ENCODE measurements at places on chromosomes 3 and 15.

DNA sequence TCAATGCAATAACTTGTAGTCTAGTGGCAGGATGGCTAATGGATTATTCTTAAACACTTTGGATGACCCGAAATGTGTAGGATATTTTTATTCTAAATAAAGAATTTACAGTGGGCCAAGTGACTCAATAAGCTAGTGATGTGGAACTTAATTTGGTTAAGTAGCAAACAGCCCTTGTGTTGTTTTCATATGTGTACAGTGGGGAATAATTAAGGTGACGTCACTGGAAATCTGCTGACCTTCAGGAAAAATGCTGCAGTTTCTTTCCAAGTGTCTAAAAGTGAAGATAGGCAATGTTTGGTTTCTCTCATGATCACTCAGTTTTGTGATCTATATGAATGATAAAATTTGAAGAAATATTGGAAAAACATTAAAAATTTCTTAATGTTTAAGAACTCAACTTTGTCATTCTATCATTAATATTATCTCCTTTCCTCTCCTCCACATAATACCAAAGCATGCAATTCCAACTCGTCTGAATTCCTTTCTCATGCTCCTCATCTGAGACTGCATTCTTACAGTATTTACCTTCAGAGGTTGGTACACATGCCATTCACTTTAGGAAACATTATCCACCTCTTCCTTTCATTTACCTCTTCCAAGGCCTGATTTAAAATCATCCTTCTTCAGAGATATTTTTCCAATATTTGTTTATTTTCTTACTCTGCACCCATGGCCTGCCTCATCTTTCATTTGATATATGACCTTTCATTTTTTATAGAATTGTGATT, 414.6 kb upstream of the ARPP21 start:
- DNase-seq: no peak

DNA sequence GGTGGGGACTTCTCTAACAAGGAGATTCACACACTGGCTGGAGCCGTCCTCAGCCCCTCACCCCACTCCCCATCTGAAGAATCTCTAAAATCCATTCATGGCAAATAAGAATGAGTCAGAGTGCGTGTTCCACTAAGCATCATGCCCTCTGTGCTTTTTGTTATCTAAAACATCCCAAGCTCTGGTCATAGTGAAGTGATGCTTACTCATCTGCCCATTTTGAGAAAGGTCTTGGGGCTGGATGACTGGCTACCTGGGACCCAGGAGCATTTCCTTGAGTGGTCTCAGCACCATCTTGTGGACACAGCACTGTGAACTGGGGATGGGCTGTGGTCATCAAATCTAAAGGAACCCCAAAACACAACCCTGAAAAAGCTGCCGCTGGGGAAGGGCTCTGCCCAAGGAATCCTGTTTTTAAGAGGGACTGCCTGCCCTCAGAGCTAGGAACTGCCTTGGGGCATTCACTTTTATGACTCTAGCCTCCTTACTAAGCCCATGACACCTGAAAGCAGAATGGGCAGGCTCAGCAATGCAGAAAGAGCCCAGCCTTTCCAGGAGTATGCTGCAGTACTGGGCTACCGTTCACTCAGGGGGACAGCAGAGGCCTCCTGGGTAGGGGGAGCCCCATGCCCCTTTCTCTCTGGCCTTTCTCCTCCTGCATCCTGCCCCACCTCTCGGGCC, 53.5 kb downstream of the ZBTB38 start:
- DNase-seq: no peak

DNA sequence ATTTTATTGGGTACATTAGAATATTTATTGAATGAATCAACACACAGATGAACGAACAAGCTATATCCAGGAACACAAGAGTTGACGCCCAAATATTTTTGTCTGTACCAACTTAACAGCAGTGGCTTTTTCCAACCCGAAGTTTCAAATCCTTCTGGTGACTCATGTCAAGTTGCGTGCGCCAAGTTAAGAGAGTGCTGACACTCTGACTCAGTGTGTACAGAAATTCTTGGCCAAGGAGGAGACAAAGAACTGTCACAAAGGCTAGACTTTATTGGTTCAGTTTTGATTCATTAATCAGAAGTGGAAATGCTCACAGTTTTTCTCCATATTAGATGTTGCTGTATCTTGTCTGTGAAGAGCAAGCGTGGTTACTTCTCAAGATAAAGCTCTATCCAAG, 59.6 kb upstream of the TSC22D2 start:
- no peak for DNase-seq

- no peak for DNase-seq
These were observed 417.8 kb upstream of the TPM1 start for GRCh38 chr15:62624547-62625378.

GRCh38 chr3:155605571-155605970, 139.3 kb downstream of the PLCH1 start:
- no peak for DNase-seq

- no peak for DNase-seq
These were observed 300.2 kb upstream of the SLCO3A1 start for GRCh38 chr15:91553196-91553854.

DNA sequence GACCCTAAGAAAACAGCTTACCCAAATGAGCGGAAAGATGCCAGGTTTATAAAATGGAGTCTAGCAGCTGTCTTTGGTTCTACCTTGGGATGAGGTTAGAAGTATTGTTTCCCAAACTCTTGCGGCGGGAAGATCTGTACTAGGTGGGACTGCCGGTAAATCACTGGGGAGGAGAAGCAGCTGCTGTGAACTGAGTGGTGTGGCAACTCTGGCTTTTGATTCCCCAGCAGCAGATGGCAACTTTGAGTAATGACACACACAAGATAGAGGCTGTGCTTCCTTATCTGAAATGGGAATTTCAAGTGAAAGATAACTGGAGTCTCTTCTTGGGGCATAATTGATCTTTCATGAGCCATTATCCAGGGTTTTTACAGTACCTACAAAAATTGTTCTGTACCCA, 184.9 kb downstream of the ATG7 start:
- DNase-seq: no peak

DNA sequence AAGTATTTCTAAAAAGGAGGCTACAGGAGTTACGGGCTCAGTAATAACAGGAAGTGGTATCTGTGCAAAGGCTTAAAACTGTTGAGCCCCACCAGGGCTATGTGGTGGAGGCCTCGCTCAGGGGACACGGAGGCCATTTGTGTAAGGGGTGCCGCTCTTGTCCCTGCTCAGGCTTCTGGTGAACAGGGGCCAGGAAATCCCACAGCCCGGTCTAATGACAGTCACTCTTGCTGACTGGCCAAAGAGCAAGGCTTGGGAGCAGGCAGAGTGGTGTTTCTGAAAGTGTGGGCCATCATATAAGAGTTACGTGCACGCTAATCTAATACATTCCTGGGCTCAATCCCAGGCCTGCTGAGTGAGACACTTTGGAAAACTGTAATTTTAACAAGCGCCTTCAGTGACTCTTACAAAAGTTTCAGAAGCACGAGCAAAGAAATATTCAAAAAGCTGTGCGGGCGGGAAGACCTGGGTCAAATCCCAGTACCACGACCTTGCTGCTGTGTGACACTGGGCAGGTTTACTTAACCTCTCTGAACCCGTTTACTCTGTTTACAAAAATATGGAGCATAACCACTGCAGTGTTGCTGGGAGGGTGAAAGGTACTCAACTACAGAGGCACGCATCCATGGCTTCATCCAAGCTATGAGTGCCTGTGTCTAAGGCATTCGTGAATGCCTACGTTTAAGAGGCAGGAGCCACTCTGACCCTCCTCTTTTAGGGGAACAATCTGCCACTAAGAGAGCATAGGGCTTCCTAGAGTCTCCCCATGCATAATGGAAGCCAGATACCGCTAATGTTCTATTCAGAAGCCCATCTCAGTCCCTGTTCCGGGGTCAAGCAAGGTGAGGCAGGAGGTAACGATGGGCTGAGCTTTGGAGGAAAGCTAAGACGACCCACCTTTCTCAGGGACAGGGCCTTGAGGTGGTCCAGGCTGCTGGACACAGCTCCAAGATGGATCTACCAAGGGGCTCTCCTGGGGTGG, 2.0 kb downstream of the ATP10A start:
- DNase-seq: no peak

DNA sequence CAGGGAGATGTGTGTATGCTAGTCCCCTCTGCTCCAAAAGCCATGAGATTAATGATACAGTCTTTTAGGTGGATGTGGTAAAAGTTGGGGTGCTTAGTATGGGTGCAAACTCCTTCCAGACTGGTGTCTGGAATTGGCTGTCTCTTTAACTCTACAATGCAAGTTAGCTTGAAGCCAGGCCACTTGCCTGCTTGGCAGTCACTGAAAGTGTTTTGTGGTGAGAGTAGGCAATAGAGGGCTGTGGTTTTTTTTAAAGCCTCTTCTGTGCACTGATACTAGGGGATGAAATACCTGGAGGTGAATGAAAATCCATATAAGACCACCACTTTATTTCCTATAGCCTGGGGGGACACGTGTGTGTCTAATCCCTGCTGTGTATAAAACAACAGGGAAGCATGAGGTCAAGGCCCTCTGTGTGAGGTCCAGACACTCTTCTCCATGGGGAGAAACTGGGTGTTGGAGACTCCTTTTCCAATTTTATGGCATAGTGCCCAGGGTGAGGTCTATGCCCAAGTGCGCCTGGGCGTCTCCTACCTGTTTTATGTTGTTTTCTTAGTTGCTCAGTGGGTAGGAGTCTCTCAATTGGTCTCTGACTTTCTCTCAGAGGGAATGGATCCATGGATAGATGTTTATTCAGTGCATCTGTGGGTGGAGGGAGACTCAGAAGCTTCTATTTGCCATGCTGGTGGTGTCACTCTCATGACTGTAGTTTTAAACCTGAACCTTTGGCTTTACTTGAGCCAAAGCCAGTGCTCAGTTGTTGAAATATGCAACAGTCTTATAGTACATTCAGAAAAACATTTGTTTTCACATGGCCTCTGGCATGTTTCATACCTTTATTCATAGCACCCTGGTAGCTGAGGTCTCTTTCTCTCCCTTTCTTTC, 327.8 kb upstream of the ATP11B start:
- no peak for DNase-seq

DNA sequence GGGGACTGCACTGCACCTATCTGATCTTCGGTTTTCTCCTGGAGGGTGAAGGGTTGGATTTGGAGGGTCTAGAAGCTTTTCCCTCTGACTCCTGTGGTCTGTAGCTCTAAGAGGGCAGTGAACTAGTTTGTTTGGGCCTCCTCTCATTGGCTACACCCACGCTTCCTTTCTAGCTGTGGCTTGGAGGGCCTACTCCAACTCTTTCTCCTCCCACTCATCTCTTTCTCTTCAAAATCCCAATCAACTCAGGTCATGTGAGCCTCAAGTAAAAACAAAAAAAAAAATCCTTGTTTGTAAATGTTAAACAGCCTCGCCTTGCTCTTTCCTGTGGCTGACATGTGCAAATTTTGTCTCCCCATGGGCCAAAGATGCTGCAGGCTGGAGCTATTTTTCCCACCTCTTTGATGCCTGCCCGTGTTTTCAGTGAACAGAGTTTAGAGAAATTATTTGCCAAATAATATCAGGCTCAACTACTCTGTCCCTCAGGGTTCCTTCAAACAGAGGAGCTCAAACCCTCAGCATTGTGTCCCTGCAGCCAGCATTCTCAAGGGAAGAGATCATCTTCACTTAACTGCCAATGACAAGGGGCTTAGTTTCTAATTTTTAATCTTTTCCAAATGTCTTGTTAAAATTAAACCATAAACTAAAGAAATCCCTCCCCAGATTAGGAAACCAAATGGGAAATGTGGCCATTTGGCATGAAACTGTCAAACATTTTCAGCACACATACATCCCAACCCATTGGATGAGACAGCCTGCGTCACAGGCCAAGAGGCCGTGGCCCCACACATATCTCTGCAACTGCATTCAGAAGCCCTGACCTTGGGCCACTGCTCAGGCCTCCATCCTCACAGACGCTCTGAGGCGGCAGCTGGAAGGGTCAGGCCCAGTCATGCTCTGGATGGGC, 114.8 kb upstream of the THBS1 start:
- no peak for DNase-seq

DNA sequence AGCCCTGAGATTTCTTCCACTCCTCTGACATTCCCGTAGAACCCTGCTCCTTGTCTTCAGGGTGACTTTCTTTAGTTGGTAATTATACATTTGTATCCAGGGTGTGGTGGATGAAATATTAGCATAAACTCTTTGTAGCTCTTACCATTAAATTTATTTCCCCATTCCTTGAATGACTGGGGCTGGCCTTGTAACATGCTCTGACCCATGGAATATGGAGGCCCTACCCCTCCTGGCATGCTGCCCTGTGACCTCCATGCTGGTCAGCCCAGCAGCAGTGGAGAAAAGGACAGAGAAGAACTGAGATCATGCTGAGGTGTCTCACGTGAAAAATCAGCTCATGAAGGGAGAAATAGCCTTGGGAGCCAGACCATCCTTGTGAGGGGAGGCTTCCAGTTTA, 96.1 kb upstream of the PROK2 start:
- DNase-seq: no peak

GRCh38 chr15:98782801-98783200, 134.5 kb downstream of the IGF1R start:
- no peak for DNase-seq

- DNase-seq: no peak
These were observed 212.1 kb upstream of the EIF1B start for GRCh38 chr3:40097131-40098117.

- DNase-seq: no peak
These were observed 19.3 kb downstream of the RAB27A start for GRCh38 chr15:55270291-55270690.

- DNase-seq: no peak
These were observed 239.0 kb upstream of the LRTM1 start for GRCh38 chr3:55166576-55167555.

GRCh38 chr3:24336101-24336500, 158.5 kb downstream of the THRB start:
- no peak for DNase-seq

DNA sequence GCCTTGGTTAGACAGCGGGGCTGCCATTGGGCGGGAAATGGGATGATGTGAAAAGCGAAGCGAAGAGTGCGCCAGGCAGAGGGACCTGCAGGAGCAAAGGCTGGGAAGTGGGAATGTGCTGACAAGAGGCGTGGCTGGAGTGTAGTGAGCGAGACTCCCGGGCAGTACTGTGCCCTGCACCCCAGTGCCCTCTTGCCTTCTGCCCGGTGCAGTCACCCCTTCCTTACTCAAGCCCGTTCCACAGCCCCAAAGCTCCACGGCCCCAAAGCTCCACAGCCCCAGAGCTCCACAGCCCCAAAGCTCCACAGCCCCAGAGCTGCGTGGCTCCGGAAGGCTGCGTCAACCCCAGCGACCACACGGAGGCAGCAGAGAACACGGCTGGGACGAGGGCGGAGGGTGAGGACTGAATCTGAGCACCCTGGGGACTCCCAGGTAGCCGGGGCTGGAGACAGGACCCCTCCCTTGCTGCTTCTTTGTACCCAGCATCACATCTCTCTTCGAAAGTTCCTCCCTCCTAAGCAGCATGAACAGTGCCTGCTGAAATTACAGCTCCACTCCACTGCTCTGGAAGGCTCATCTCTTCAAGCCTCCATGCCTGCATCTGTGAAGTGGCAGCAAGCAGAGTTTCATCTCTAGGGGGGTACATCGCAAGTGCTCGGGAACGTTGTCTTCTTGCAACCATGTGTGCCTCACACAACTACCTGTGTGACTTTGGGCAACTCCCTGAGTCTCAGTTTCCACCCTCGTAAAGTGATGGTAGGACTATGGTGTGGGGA, 108.9 kb downstream of the FBLN2 start:
- no peak for DNase-seq

GRCh38 chr3:190534386-190534785, 20.5 kb downstream of the IL1RAP start:
- DNase-seq: no peak

Data from CMK (cell line).